ENCODE measurements at places on chromosomes 4 and X.

- no peak for DNase-seq
These were observed 232.2 kb upstream of the FMR1 start for GRCh38 chrX:147679356-147680005.

DNA sequence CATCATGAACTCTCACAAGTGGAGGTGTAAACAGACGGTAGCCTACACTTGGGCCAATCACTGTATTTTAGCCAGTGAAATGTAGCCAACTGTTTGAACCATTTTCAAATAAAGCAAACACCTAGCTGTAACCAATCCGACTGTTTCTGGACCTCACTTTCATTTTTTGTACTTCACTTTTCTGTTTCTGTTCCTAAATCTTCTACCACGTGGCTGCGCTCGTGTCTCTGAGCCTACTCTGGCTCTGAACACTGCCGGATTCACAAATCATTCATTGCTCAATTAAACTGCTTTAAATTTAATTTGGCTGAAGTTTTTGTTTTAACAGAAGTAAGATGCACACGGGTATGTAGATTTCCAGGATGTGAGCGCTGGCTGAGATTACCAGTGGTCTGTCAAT is 319.1 kb downstream of the RAPGEF2 start:
- DNase-seq = no peak

DNA sequence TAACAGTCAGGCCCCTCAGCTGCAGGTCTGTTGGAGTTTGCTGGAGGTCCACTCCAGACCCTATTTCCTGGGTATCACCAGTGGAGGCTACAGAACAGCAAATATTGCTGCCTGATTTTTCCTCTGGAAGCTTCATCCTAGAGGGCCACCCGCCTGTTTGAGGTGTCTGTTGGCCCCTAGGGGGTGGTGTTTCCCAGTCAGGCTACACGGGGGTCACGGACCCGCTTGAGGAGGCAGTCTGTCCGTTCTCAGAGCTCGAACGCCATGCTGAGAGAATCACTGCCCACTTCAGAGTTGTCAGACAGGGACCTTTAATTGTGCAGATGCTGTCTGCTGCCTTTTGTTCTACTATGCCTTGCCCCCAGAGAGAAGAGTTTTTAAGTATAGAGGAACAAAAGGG is 160.8 kb downstream of the DKK2 start:
- DNase-seq = no peak

DNA sequence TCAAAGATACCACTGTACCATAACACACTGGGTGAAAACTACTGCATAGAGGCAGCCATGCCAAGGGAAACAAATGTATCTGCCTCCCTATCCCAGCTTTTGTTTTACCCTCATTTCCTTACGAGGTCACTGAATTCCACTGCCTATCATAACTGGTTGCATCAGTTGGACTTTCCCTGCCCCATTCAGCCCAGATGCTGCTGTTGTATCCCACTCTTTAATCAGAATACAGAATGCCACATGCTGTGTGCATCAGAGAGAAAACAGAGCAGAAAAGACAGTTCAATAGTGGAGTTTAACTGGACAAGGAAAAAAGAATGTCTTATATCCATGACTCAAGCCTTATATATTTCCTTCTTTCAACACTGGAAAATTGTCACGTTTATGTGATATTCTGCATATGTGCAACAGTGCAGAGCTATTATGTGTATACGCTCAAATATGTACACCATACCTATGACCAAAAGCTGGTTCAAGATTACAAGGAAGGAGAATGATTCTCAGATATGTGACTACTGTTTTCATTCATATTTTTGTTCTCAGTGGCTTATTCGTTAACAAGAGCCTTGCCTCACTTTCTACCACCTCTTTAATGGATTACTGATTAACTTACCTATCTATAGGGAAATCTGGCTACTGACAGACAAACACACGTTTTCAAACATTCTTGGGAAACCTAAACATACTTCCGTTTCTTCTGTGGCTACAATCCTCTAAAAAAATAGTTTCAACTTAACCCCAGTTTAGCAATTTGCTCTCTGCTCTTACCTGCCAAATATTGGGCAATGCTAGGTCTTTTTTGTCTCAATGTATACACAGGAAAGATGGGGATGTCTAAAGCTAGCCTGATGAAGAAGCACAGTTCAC is 378.9 kb downstream of the SMARCA1 start:
- DNase-seq = no peak

GRCh38 chr4:159702200-159702599 is 599.3 kb downstream of the RAPGEF2 start:
- DNase-seq = no peak

DNA sequence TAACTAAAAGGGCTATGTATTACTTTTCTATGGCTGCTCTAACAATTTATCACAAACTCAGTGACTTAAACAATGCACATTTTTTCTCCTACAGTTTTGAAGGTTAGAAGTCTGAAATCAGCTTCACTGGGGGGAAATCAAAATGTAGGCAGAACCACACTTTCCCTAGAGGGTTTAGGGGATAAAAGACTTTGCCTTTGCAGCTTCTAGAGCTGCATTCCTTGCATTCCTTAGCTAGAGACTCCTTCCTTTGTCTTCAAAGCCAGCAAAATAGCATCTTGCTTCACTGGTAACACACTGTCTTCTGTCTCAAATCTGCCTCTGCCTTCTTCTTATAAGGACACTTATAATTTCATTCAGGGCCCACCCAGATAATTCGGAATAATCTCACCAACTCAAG is 152.4 kb upstream of the SPIN4 start:
- DNase-seq = no peak

GRCh38 chrX:69504626-69505612 is 793 bp downstream of the NALF2 start:
- no peak for DNase-seq

- no peak for DNase-seq
These were observed 63.2 kb downstream of the CLDN22 start for GRCh38 chr4:183256756-183257385.

GRCh38 chrX:53458082-53458481 is 23.9 kb upstream of the HSD17B10 start:
- DNase-seq = no peak

GRCh38 chr4:86810847-86811246 is 38.3 kb downstream of the SLC10A6 start:
- no peak for DNase-seq

GRCh38 chrX:22366906-22367305 is 94.2 kb downstream of the CBLL2 start:
- no peak for DNase-seq

GRCh38 chrX:107894038-107894437 is 68.4 kb downstream of the MID2 start:
- no peak for DNase-seq
